ENCODE measurements at places on chromosomes 2 and 18.

DNA sequence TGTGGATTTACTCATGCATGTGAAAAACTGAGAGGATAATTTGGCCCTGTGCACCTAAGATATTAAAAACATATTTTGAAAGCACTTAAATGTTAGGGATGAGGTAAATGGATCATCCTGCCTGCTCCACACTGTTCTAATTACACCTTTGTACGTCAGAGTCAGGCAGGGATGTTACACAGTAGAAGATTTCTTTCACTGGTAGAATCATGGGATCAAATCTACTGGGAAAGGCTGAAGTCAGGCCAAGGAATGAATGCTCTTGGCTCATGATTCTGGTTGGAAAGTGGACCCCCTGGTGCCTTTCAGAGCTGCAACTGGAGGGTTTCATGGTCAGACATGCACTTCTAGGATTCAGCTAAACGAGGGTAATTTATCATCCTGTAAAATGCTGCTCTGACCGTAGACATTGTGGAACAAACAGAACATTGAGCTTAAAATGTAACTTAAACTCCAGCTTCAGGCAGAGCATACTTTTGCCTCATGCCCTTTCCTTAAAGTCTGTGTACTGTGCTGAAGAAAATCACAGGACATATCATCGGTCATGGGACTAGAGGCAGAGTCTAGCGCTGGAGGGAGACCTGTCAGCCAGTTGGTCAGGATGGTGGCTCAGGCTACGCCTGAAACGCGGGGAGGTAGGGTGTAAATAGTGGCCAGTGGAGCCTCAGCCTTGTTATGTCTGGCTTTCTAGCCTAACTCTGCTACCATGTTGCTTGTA, 4.9 kb downstream of the KCNE4 start:
- DNase-seq = no peak

DNA sequence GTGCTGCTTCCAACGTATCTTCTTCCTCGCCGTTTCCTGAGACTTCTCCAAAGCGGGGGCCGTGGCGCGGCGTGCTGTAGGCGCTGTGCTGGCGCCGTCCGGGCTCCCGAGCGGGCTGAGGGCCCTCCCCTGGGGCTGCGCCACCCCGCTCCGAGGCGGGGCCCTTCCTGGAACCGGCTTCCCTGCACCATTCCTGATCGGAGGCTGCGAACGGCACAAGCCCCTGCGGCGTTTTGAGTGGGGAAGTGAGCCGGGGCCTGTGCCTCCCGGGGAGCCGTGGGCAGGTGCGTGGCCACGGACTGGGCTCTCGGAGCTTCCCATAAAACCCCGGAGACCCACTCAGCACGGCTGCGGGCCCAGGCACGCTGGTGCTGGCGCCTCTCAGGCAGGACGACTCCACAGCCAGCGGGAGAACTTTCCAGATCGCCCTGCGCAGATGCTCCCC, 74.7 kb downstream of the PSMG2 start:
- DNase-seq = no peak

DNA sequence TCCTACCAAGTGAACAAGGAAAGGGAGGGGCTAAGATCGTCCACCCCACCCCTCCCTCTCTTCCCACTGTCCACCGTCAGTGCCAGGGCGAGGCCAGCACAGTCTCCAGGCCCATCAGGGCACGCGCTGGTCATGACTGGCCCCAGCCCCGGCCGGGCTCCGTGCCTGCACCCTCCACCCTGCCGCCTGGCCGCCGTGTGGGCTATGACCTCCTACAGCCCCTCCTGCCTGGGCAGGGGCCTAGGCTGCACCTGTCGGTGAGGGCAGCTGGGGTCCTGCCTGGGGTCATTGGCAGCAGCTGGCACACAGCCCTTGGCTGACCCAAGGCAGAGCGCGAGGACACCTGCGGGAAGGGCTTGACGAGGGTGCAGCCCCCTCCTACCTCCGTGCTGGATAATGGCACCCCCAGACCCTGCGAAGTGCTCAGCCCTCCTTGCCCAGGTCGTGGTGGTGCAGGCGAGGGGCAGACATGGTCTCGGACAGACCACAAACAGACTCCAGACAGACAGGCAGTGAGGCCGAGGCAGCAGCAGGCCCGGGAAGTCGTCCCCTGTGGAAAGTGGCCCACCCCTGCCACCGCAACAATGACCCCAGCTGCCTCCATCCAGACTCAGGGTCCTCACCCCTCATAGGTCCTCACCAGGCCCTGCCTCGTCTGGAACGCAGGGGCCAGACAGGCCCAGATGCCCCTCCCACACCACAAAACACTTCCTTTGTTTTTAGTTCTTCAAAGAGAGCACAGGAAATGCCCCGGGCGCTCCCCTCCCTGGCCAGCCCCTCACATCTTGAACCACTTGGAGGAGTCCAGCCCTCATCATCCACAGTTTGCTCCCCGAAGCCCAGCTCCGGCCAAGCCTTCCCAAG, 43.1 kb upstream of the GPC1 start:
- DNase-seq = no peak

GRCh38 chr2:219057709-219058540, 2.8 kb downstream of the IHH start:
- DNase-seq = peak; percentile 73

GRCh38 chr18:48635806-48636205, 97.0 kb downstream of the CTIF start:
- no peak for DNase-seq

- DNase-seq = no peak
Observed at GRCh38 chr18:62683935-62684334, 31.4 kb upstream of the PHLPP1 start.

- DNase-seq = peak; percentile 18
Observed at GRCh38 chr2:47002480-47003381, 87.1 kb upstream of the MCFD2 start.

- no peak for DNase-seq
Observed at GRCh38 chr2:184564092-184564491, 34.2 kb upstream of the ZNF804A start.

DNA sequence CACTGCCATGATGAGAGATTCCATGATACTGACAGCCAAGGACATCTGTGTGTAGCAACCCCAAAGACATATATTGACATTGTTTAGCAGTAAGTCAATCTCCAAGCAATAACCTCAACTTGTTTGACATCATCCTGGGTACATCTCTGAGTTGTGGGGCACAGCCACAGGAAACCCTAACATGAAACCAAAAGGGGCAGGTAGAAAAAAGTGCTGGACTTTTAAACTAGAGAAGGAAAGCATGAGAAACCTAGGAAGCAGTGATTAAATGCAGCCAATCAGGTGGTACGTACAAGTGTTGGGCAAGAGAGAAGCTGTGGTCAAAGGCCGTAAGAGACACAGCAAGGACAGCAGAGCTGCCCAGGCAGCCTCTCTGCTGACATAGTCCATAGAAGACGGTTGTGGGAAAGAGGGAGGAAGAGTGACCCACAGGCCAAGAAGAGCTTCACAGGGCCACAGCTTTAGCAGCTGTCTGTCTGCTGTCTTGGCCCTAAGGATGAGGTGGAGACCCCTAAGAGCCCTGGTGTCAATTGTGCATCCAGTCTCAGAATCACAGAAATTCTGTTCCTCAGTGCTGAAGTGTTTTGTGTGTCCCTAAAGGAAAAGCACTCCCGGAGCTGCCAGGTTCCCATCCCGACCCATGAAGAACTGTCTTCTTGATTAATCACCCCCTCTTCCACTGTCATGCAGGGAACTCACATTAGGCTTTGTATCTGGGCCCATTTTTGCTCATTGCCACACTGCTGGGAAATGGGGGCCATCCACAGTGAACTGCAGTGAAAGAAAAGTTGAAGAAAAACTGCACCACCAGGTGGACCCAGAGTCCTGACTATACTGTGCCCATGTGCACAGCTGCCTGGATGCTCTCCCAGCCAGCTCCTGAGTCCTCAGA, 25.4 kb upstream of the CHN1 start:
- DNase-seq = peak; percentile 69

GRCh38 chr18:76370686-76371085, 124.4 kb downstream of the ZNF516 start:
- no peak for DNase-seq

GRCh38 chr2:63159262-63159661, 108.6 kb downstream of the OTX1 start:
- no peak for DNase-seq

GRCh38 chr2:3222636-3223035, 155.0 kb downstream of the EIPR1 start:
- DNase-seq = no peak

DNA sequence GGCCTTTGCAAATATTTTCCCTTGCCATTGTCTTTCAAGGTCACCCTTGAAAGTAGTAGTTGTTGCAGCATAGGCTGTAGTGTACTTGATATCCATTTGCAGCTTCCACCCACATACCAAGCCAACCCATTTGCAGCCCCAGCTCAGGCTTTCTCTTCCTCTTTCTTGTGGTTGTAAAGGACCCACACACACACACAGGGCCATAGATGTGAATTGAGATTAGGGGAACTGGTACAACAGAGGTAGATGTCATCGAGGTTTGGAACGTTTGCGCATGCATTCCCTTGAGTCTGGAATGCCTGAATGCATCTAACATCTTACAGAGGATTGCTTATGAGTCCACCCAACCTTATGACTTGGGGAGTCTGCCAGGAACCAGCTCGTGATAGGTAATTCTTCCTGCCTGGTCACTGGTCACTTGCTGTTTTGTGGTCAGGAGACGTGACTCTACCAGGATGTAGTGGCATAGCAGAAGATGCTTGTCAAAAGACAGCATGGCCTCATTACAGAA, 91.9 kb downstream of the MRPS9 start:
- no peak for DNase-seq

GRCh38 chr2:226247289-226248275, 552.0 kb downstream of the IRS1 start:
- DNase-seq = peak; percentile 62

GRCh38 chr2:85707304-85707703, 13.1 kb downstream of the GNLY start:
- DNase-seq = peak; percentile 96

All from fibroblast of pulmonary artery (primary cell).